ENCODE measurements at places on chromosomes 5 and 9. TPM values are rescaled to one million over a fixed set of nuclear protein-coding genes. Genes with fewer than 3 reads are reported as not detected.

Gene F2R
- 95.4 TPM for total RNA-seq

Gene TRPM3
- 0.03 TPM for total RNA-seq

Gene FOXD4L5
- not detected for total RNA-seq

Gene CEL
- total RNA-seq = not detected

Gene FOXD4
- 0.24 TPM for total RNA-seq

Gene GFRA3
- not detected for total RNA-seq

Gene FAM151B
- total RNA-seq = 2.1 TPM

DNA sequence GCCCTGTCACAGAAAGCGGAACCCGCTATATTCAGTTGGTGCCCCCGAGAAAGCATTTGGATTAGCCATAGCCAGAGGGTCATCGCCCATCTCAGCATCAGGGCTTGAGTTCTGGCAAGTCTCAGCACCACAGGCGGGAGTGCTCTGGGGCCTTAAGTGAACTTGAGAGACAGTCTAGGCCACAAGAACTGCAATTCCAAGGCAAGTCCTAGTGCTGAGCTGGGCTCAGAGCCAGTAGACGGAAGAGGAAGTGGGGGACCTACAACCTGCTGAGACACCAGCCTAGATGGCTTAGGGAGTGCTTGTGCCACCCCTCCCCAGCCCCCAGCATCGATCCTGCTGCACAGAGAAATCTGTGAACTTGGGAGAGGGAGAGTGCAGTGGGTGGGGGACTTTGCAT, 594.9 kb downstream of the CCDC171 start:
- no peak overlapping the region for H3K4me3 ChIP-seq
- peaks cover 16% of the 10 kb centered on the region for H3K4me1 ChIP-seq
- no peak overlapping the region for H3K27ac ChIP-seq
- no peaks in the 10 kb centered on the region for H3K27me3 ChIP-seq
- no peaks in the 10 kb centered on the region for H3K36me3 ChIP-seq

- peak; percentile 36 for DNase-seq
- H3K36me3 ChIP-seq = peaks cover 27% of the 10 kb centered on the region
- H3K4me1 ChIP-seq = peaks cover 23% of the 10 kb centered on the region
- H3K27ac ChIP-seq = peak overlapping the region; percentile 60
- no peak overlapping the region for H3K4me3 ChIP-seq
These were observed 118.6 kb upstream of the RETREG1 start for GRCh38 chr5:16735101-16736060.

DNA sequence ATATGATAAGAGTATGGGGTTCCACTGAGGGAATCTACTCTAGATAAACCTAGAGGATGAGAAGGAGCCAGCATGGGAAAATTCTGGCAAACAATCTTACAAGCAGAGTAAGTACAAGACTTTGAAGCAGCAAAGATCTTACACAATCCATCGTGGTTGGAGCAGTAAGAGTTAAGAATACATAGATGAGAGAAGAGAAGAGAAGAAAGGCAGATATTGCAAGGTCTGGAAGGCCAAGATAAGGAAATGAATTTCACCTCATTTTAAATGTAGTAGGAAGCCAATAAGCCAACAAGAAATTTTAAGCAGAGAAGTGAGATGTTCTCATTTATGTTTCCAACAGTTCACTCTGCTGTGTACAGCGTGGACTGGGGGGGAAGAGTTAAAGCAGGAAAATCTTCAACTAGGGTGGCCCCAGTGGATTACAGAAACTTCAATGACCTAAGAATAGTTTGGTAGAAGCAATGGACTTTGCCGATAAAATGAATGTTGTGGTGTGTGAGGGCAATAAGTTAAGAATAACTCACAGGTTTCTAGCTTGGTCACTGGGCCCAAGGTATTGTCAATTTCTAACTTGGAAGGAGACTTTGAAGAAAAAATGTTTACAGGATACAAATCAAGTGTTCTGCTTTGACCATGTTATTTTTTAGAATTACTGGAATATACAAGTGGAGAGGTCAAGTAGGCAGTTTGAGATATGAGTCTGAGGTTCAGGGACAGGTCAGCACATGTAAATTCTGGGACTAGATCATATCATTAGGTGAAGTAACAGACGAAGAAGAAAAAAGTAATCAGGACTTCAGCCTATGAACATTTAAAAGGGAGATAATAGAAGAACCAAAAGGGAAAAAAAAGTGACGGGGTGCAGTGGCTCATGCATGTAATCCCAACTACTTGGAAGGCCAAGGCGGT, 12.1 kb upstream of the ISOC1 start:
- H3K27ac ChIP-seq = no peak overlapping the region
- H3K36me3 ChIP-seq = no peaks in the 10 kb centered on the region

GRCh38 chr5:127571314-127572131, 54.1 kb downstream of the PRRC1 start:
- no peak overlapping the region for H3K27ac ChIP-seq
- no peak for DNase-seq
- H3K27me3 ChIP-seq = peaks cover 3% of the 10 kb centered on the region
- no peaks in the 10 kb centered on the region for H3K4me1 ChIP-seq
- H3K4me3 ChIP-seq = no peak overlapping the region
- H3K36me3 ChIP-seq = no peaks in the 10 kb centered on the region

DNA sequence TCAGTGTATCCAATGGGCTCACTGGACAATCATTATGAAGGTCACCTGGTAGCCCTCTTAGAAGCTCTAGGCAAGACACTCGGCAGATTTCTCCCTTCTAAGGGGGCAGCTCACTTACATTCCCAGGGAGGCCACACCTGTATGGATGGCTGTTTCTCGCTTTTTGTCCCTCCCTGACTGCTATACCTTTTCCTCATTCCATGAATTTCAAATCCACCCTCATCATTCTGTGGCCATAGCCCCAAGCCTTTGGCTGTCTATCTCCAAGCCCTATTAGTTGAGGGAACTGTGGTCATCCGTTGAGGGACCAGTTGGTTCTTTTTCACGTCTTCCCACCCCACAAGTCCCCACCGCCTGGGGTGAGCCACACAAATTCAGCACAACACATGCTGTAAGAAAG, 85.0 kb upstream of the RARS1 start:
- no peaks in the 10 kb centered on the region for H3K27me3 ChIP-seq
- H3K4me1 ChIP-seq = peaks cover 22% of the 10 kb centered on the region
- H3K36me3 ChIP-seq = peaks cover 4% of the 10 kb centered on the region

- H3K4me1 ChIP-seq = no peaks in the 10 kb centered on the region
- peaks cover 35% of the 10 kb centered on the region for H3K27me3 ChIP-seq
- H3K27ac ChIP-seq = no peak overlapping the region
- no peak overlapping the region for H3K4me3 ChIP-seq
- DNase-seq = no peak
These were observed 83.1 kb downstream of the KCNT1 start for GRCh38 chr9:135785013-135785575.

DNA sequence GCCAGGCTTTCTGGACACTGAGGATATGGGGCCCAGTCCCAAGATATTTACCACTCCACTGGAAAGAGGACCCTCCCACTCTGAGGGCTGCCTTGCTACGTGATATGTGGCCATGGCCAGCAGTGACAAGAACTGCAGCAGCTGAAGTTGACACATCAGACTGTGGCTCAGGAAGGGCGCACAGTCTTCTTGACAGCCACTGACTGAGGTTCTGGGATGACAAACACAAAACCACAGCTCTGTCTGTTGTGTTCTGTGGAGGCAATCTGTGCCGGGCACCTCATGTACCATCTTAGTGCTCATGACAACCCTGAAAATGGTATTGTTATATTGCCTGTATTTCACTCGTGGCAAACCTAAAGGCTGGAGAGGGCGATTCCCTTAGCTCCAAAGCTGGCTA, 16.9 kb downstream of the FSTL4 start:
- no peaks in the 10 kb centered on the region for H3K4me1 ChIP-seq
- H3K36me3 ChIP-seq = no peaks in the 10 kb centered on the region
- peaks cover 5% of the 10 kb centered on the region for H3K27me3 ChIP-seq
- no peak overlapping the region for H3K27ac ChIP-seq
- DNase-seq = no peak

GRCh38 chr9:621201-621855, 220.2 kb upstream of the DMRT1 start:
- DNase-seq = no peak
- no peak overlapping the region for H3K4me3 ChIP-seq
- no peak overlapping the region for H3K27ac ChIP-seq
- H3K4me1 ChIP-seq = no peaks in the 10 kb centered on the region
- H3K27me3 ChIP-seq = no peaks in the 10 kb centered on the region
- no peaks in the 10 kb centered on the region for H3K36me3 ChIP-seq

GRCh38 chr5:62142351-62142750, 163.7 kb upstream of the KIF2A start:
- DNase-seq = no peak
- no peaks in the 10 kb centered on the region for H3K27me3 ChIP-seq
- no peak overlapping the region for H3K4me3 ChIP-seq
- H3K27ac ChIP-seq = no peak overlapping the region
- H3K4me1 ChIP-seq = no peaks in the 10 kb centered on the region

DNA sequence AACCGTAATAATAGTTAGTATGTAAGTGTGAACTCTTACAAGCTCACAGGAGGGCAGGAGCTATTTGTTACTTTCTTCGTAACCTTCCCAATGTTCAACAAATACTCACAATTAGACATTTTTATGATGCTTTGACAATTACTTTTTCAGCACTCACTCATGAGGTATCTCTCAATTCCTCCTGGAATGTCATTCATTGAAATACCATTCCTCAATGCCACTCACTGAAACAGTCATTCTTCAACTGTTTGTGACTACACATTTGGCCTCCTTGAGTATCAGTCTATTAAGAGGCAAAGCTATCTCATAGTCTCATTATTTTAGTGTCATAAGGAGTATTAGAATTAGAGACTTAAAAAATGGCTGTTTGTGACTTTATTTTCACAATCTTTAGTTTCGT, 734.1 kb upstream of the DMAC1 start:
- H3K27ac ChIP-seq = no peak overlapping the region
- no peaks in the 10 kb centered on the region for H3K36me3 ChIP-seq
- H3K4me3 ChIP-seq = no peak overlapping the region
- no peaks in the 10 kb centered on the region for H3K4me1 ChIP-seq
- no peak for DNase-seq

- no peak for DNase-seq
- H3K27ac ChIP-seq = no peak overlapping the region
- H3K4me3 ChIP-seq = no peak overlapping the region
- H3K27me3 ChIP-seq = no peaks in the 10 kb centered on the region
- peaks cover 3% of the 10 kb centered on the region for H3K36me3 ChIP-seq
These were observed 38.5 kb downstream of the RIC1 start for GRCh38 chr9:5667391-5667790.

GRCh38 chr9:75033791-75034473, 5.8 kb upstream of the CARNMT1 start:
- no peak overlapping the region for H3K27ac ChIP-seq
- H3K36me3 ChIP-seq = no peaks in the 10 kb centered on the region
- H3K27me3 ChIP-seq = no peaks in the 10 kb centered on the region
- DNase-seq = no peak
- H3K4me3 ChIP-seq = no peak overlapping the region

GRCh38 chr5:121285801-121286521, 565.7 kb upstream of the FTMT start:
- no peak overlapping the region for H3K27ac ChIP-seq
- no peaks in the 10 kb centered on the region for H3K27me3 ChIP-seq
- no peaks in the 10 kb centered on the region for H3K4me1 ChIP-seq

GRCh38 chr9:131752231-131752884, 12.5 kb upstream of the RAPGEF1 start:
- DNase-seq = no peak
- H3K27me3 ChIP-seq = peaks cover 15% of the 10 kb centered on the region
- H3K36me3 ChIP-seq = no peaks in the 10 kb centered on the region
- no peak overlapping the region for H3K4me3 ChIP-seq

GRCh38 chr5:162372256-162372655, 304.7 kb downstream of the GABRG2 start:
- no peaks in the 10 kb centered on the region for H3K36me3 ChIP-seq
- no peak overlapping the region for H3K4me3 ChIP-seq
- H3K27me3 ChIP-seq = no peaks in the 10 kb centered on the region
- no peak overlapping the region for H3K27ac ChIP-seq
- DNase-seq = no peak

GRCh38 chr5:33999978-34000377, 7.9 kb downstream of the AMACR start:
- no peaks in the 10 kb centered on the region for H3K4me1 ChIP-seq
- H3K4me3 ChIP-seq = no peak overlapping the region
- H3K27me3 ChIP-seq = no peaks in the 10 kb centered on the region
- DNase-seq = no peak

DNA sequence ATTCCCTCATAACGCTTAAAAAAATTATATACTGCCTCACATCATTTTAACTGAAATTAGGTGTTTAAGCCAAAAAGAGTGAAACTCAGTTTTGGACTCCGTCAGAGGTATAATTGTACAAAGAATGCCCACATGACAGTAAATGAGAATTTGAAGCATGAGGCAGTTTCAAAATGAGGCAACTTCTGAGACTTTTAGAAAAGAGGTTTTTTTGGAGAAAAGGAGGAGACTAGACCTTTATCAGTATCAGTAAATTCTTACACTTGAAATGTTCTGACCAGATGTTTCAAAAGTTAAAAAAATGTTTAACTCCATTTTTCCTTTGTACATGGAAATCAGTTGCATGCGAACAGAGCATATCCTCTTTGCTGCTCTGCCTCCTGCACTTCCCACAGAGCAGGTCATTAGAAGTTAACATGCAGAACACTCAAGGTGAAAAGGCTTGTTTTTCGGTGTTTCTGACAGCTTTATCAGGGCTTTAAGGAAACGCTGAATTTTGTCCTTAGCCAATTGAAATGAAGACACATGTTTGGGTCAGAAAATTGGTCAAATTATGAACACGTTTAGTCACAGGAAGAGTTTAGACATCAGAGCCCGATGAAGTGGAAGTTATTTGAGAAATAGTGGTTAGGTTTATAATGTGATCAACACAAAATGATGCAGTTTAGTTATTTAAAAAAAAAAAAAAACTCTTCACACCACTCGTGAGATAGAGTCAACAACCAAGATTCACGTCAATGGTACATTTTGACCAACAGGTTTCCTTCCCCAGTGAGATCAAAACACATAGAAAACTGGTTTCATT, 59.5 kb downstream of the PIK3R1 start:
- H3K4me3 ChIP-seq = no peak overlapping the region
- H3K27ac ChIP-seq = no peak overlapping the region
- no peak for DNase-seq
- H3K4me1 ChIP-seq = 0 out of 2 replicates have a peak, but pooled peaks cover 5% of the 10 kb centered on the region

DNA sequence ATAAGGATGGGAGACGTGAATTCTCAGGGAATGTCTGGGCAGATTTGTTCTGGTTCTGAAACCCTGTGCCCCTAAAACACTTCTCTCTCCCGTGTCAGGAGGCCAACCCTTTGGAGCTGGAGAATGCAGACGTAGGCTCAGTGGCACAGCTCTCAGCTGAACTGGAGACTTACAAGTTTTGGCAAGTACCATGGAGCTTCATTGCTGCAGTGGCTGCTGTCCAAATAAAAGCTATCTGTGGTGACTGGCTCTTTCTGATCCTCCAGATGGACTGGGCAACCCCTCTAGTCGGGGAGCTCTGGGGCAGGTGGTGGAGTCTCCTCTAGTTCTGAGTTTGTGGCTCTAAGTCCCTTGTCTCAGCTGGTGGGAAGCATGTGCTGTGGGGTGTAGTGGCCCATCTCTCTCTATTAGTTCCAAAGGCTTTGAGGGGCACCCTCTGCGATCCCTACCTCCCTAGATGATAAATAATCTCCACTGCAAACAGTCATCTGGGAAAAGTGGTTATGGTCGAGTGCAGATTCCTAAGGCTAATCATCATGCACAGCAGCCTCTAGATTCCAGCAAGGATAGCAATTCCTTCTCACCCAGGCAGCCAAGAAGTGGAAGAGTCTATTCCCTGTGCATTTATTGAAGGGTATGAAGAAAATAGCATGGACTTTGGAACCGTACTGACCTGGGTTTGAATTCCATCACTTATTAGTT, 204.2 kb upstream of the KLF4 start:
- H3K27me3 ChIP-seq = no peaks in the 10 kb centered on the region
- H3K36me3 ChIP-seq = no peaks in the 10 kb centered on the region
- H3K4me1 ChIP-seq = no peaks in the 10 kb centered on the region
- H3K4me3 ChIP-seq = no peak overlapping the region
- no peak for DNase-seq
- H3K27ac ChIP-seq = no peak overlapping the region
